ENCODE measurements at places on chromosomes 16 and 17. TPM values are rescaled to one million over a fixed set of nuclear protein-coding genes. Genes with fewer than 3 reads are reported as not detected.

Gene MGAT5B
- 0.08 TPM for total RNA-seq

Gene COX6A2
- total RNA-seq: not detected

Gene C17orf67
- not detected for total RNA-seq

Gene KRT25
- not detected for total RNA-seq

Gene PRSS22
- 0.40 TPM for total RNA-seq

Gene RBBP6
- 63.1 TPM for total RNA-seq

Gene SP6
- total RNA-seq: not detected

All from epithelial cell of alveolus of lung (primary cell).